ENCODE measurements at places on chromosomes 7 and 10.

GRCh38 chr7:134690016-134690415 is 43.4 kb downstream of the BPGM start:
- no peak for DNase-seq

DNA sequence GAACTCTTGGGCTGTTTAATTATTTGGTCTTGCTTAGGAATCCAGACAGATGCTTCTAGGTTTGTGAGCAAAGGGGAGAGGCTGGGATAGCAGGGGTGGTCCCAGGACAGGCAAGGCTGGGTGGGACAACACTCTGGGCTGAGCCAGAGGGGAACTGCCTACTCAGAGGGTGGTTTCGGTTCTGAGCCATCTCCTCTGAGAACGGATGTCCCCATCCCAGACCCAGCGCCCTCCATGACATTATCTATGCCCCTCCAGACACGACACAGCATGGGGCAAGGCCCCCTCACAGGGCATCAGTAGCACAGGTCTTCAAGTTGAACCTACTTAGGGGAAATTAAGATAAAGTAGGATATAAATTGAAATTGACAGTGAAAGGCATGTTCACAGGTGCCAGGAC is 7.1 kb downstream of the ASB10 start:
- DNase-seq: no peak

DNA sequence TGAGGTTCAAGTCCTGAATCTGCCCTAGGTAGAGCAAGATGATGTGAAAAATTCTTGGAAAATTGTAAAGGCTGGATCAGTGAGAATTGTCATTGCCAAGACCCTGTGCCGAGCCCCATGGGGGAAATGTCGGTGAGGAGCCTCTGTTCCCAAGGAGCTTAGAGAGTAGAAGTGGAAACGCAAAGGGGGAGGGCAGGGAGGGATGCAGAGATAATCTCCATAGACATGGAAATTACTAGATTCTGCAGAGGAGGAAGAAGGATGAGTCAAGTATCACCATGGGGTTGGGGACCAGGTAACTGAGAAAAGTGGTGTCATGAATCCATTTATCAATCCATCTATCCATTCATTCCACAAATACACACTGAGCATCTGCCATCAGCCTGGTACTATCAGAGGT is 26.0 kb downstream of the DUSP5 start:
- DNase-seq: no peak

GRCh38 chr7:264541-265191 is 25.3 kb upstream of the FOXL3 start:
- peak; percentile 31 for DNase-seq

GRCh38 chr10:14186245-14186644 is 144.5 kb downstream of the FRMD4A start:
- DNase-seq: no peak

GRCh38 chr7:153087498-153087897 is 327.9 kb downstream of the ACTR3B start:
- DNase-seq: peak; percentile 23

DNA sequence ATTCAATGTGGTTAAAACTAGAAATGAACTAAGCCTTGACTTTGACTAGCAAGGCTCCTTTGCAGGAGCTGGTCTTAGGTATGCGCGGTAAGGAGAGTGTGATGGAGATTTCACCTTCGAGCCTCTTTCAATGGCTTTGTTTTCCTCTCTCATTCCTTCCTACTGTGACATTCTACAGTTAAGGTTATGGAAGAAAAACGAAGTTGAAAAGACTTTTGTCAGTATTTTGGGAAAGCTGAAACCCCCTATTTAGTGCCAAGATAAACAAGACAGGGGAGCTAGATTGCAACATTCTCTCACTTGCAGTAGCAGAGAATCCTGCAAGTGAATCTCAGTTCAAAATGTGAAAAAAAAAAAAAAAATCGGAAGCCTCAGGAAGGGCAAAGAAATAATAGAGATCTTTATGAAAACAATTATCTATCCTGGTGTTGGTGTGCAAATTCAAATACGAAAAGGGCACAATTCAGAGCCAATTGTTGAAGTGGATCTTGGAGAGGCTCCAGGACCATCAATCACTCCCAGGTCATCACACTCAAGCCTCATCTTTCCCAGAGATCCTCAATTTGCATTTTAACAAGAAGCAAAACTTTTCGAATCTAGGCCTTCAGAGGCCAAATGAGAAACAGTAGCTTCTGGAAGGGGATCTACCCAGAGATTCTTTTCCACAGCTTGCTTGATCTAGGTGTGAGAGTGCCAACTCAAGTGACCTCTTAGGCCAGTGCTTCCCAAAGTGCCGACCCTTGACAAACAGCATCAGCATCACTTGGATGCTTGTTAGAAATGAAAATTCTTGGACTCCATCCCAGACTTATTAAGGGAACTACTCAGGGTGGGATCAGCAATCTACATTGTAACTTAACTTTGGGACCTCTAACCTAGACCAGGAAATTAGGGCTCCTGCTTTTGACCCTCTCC is 163.8 kb downstream of the INHBA start:
- no peak for DNase-seq

DNA sequence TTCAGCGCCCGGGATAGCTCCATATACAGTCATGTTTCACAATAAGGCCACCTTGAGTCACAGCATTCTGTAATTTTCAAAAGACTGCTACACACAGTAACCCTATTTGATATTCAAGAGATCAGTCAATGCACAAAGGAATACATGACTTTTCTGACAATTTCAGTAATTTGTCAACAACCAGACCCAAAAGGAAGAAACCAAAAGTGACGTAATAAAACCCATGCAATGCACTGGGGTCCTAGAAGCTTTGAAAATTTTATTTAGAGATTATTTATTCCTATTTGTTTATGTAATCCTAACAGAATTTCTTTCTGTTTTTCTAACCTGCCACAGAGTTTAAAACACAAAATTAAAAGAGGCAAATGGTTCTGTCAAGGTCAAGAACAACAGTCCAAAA is 421.2 kb downstream of the DPP6 start:
- DNase-seq: no peak

Measured in NCI-H1105 treated with DMSO at 0.1 percent for 48 hours (cell line).